Hematopoietic multipotent progenitor cell treated with erythropoietin and hydrocortisone succinate and interleukin-3 and kit ligand, for 8 days (in vitro differentiated cells): ENCODE measurements at places on chromosomes 12 and 14.

GRCh38 chr12:5633106-5633505 lies 201.2 kb downstream of the NTF3 start:
- DNase-seq, result no peak

DNA sequence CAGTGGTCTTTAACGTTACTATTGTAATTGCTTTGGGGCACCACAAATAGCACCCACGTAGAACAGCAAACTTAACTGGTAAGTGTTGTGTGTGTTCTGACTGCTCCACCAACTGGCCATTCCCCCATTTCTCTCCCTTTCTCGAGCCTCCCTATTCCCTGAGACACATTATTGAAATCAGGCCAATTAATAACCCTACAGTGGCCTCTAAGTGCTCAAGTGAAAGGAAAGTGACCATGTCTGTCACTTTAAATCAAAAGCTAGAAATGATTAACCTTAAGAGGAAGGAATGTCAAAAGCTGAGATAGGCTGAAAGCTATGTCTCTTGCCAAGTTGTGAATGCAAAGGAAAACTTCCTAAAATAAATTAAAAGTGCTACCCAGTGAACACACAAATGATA lies 22.3 kb downstream of the PPP1R13B start:
- no peak for DNase-seq

DNA sequence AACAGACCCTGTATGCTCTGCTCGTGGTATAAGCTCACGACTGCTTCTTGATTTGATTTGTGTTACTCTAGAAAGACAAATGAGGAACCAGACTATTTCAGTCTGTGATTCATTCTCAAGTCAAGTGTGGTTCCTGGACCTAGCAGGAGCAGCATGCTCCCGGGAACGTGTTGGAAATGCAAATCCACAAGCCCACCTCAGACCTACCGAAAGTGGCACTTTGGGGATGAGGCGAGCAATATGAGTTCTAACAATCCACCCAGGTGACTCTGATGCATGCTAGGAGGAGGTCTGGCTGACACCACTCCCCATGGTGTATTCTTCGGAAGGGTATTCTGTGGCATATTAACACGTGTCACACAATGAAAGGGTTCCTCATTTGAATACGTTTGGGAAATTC lies 59.5 kb upstream of the TMX1 start:
- no peak for DNase-seq

DNA sequence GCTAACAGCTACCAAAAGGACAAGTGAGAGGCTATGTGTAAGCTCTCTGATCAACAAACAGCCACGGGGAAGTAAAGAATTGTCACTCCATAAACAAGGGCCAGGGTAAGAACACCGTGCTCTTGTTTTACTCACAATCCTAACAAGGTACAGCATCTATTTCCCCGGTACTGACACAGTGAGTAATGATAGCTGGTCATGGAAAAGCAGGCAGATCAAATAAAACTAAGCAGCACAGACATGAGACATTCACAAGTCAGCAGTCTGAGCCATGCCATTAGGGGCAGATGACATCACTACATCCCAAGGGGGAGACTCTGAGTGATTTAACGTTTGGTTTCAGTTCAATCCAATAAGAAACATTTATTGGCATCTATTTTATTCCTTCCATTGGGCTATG lies 54.4 kb downstream of the ARL6IP4 start:
- no peak for DNase-seq

DNA sequence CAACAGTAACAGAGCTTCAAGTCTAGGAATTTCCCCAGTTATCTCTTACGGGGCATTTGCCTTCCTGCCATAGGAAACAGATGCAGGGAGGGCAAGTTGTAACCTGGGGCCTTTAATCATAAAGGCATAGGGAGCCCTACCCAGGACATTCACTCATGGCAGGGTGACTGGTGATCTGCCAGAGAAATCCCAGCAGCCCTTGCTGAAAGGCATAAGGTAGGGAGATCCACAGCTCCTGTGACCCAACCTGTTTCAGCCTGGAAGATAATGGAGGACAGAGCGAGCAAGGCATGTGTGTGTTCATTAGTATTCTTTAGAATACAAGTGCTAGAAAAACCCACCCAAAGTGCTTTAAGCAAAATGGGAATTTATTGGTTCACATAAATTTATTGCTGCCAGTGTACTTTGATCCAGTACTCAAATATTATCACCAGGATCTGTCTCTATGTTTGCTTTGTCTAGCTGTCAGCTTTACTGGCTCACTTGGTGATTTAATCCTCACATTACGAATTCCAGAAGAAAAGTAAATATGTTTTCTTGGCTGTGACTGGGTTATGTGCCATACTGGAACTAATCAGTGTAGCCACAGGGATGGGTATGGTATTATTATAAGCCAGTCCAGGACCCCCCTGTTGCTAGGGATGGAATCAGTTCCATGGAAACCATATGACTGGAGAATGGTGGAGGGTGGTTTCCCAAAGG lies 21.1 kb upstream of the AKAP6 start:
- no peak for DNase-seq

- DNase-seq, result no peak
Observed at GRCh38 chr12:105576261-105576660, 245.8 kb downstream of the C12orf75 start.

DNA sequence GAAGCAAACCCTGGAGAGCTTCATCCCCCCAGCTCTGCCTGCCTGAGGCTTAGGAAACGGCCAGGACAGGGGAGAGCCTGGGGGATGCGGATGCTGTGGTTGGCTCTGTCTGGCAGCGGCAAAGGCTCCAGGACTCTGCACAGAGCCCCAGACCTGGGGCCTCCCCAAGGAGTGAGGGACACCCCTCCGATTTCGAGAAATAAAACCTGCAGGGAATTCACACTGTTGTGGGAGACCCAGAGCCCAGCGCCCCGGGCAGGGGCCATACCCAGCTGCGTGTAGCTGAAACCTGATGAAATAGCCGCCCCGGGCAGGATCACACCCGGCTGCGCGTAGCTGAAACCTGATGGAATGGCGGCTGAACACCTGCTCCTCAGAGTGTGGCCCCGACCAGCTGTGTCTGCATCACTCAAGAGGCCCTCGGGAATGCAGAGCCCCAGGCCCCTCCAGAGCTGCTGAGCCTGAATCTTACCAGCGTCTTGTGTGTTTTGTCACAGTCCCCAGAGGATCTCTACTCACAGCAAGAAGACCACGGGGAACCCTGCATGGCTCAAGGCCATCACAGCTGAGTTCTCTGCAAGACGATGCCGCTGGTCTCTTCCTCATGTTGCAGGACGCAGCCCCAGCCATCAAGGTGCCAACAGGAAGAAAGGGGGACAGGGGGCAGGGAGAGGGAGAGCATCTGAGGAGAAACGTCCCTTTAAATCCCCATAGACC lies 46.5 kb upstream of the GALNT9 start:
- DNase-seq, result no peak

DNA sequence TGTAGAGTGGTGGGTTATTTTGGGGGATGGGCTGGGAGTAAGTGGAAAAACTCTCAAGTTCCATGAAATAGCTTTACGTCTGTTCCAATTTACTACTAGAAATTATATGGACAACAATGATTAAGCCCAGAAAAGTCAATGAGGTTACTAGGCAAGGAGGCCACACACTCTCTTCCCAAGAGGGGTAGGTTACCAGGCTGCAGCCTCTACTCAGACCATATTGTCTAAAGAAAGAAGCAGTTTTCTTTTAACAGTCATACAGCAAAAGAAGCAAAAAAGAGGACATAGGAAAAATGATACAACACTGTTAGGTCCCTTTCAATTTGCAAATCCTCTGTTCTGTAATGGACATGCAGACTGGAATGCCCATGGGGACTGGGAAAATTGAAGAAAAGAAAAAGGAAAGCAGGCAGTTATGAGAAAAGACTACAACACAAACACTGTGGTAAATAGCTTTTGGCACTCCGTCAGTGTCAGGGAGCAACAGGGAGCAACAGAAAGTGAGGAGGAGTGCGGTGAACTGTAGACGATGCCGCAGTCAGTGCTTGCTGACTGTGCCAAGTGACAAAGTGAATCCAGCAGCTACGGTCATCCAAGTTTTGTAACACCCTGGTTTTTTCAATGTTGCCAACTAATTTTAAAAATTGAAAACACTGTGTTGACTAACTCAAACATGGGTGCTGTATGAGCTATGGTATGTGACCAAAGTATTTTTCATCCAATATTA lies 39.8 kb upstream of the HMGA2 start:
- no peak for DNase-seq

DNA sequence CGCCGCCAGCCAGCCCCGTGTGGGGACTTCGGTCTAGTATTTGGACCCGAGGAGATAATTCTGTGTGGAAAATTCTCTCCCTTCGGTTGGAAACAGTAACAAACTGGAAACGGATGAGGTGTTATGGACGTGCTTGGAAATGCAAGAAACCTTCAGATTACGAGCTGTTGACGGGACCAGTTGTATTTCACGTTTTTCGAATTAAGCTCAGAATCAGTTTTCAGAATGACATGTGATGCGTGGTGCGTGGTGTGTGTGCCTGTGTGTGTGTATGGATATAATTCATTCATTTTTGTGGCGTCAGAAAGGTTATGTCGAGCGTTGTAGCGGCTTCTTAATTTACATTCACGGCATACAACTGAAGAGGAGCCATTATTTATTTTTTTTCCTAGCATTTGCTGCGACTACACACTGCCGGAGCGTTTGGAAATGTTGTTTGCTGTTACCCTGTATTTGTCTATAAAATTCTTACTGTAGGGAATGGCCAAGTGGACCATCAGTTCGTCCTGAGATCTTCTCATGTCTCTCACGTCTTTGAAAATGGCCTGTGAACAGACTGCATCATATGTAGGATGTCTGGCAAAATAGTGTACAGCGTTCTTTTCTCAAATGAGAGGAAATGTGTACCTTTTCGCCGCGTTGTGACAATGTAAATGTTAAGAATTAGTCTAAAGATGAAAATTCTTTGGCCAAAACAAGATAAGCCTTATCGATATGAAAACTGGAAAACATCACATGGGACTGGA lies 1.3 kb downstream of the TRAF3 start:
- DNase-seq, result peak; percentile 43

DNA sequence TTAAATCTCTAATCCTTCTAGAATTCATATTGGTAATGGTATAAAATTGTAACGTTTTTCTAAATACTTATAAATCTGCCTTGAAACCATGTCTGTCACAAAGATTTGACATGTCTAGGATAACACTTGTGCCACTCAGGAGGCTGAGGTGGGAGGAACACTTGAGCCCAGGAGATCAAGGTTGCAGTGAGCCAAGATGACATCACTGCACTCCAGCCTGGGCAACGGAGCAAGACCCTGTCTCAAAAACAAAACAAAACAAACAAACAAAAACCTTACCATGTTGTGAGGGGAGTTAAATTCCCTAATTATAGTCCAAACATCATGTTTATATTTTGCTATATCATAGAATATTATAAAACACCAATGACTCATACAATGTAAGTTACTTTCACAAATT lies 317.5 kb upstream of the SOX5 start:
- no peak for DNase-seq

DNA sequence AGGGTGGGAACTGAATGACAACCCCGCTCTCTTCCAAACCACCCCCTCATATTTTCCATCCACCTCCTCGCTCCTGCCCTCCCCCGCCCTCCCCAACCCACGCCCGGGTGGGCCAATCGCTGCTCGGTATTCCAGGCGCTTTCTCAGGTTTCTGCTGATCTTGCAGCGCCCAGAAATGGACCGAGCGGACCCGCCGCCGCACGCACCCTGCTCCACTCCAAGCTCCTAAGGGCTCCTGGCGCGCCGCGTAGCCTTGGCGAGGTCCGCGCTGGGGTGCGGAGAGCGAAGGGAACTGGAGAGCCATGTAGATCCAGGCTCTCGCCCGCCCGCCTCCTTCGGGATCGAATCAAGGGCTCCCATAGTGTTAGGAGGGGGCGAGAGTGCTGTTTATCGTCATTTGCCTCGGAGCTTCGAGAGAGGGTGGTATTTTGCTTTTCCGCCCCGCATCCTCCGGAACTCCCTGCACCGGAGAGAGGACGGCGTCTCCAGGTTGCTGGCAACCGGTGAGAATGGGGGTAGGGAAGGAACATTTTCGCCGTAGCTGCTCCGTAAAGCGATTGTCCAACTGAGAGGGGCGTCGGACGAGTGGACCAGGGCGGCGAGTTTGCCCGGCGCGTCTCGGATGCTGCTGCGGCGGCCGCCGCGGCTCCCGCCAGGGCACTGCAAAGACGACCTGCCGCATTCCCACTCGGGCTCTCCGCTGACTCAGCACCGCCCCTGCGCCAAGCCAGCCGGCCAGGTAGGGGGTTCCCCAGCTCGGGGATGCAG lies at the start of gene KCNA1:
Gene KCNA1, plus strand, starts transcription at position 172 of the 768 bp plus-strand sequence. CDS start 1,474 bp downstream, outside the sequence.
- no peak for DNase-seq

DNA sequence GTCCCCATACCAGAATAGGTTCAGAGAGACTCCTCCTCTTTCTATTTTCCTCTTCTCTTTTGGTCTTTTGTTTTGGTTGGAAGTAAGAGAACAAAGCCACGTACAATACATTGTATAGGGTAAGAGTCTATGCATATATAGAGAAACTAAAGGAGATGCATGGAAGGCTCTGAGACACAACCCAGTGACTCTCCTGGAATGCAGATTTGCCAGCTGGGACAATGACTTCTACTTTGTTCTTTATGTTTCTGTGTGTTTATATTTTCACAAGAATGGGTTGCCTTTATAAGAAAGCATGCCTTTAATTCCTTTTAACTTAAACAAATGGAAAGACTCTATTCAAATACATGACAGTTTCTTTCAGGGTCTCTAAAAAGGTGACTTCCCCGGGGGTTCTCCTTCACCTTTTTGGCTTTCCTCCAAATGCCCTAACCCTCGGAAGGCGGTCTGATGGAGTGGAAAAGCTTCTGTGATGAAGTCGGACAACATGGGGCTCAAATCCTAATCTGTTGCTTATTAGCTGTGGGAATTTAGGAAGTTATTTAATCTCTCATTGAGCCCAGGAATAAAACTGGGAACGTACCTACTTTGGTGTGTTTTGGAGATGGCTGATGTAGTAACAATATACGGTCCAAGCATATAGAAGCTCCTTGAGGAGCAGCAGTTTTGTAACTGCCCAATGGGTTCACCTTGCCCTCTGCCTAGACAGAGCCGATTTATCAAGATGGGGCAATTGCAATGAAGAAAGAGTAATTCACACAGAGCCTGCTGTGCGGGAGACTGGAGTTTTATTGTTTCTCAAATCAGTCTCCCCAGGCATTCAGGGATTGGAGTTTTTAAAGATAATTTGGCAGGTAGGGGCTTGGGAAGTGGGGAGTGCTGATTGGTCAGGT lies 9.1 kb upstream of the SERPINA1 start:
- no peak for DNase-seq

DNA sequence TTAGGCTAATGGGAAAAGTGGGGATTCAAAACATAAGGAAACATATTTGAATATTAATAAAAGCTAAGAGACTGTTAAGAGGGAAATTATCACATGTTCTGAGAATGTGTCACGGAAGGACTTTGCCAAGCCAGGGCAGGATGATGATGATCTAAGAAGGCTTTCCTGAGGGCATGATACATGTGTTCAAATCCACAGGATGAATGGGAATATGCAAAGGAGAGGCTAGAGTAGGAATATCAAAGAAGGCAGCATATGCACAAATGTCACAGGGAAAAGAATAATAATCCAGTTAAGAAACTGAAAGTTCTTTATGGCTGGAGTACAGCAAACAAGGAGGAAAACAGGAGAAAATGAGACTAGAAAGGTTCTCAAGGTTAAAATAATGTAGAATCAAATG lies 107.0 kb downstream of the PTPRO start:
- DNase-seq, result no peak
